ENCODE measurements at places on chromosomes 11 and 22. TPM values are rescaled to one million over a fixed set of nuclear protein-coding genes. Genes with fewer than 3 reads are reported as not detected.

- DNase-seq, result no peak
Observed at GRCh38 chr11:108933630-108934029, 268.8 kb downstream of the DDX10 start.

DNA sequence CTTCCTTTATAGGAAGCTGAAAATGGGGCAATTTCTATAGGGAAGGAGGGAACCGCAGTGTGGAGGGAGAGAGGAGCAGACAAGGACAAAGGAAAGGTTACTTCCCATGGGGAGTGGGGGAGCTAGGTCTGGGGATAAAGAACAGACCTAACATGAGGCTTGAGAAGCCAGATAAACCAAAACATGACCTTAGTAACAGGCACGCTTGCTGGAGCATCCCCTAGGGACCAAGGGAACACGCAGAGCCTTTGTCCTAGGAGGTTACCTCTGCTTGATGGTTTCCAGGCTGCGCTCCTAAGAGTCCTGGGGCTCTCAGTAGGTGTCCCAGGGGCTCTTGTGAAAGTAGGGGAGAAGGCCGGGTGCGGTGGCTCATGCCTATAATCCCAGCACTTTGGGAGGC is 271.4 kb upstream of the NCAM1 start:
- DNase-seq, result no peak

DNA sequence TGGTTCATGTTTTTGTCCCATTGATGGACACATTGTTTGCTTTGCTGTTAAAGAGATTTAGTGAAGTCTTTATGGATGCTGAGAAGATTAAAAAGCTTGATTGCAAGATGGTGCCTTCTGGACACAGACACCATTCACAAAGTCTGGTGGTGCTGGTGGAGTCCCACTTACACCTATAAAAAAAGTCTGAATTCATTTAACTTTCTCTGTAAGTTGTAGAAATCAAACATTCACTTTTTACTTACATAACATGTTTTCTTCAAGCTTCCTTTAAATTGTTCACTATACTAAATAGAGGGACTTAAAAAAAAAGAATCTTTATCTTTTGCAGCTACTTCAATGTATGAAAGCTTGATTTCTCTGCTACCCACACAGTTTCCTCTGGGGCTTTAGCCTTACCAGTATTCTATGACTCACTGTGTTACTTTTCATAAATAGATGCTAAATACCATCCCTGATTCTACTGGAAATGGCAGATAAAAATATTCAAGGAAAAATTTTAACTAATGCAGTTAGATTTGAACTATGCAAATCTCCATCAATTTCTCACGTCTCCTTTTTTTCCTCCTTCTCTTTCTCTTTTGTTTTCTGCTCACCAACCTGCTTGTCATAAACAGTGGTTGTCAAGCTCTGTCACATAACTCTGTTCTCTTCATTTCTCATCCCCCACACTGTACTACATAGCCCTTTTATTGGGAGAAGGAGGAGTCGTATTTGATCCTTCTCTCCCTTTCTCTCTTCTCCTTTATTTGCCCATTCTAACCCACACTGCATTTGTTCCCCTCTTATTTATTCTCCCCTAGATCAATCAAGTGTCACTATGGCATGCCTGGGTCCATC is 89.7 kb downstream of the FAM76B start:
- no peak for DNase-seq

DNA sequence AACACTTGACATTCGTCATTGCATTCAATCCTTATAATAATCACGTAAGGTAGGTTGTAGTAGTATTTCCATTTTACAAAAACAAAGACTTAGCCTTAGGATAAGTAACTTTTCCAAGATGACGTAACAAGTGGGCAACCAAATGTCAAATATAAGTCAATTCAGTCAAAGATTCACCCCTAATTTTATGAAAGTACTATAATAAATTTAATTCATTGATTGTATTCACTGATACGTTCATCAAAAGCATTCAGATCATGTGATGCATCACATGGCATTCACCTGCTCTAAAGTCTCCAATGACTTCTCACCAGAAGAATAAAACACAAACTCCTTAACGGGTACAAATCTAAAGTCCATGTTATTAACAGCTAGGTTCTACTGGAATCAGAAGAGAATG is 2.1 kb downstream of the KIF18A start:
- no peak for DNase-seq

The OR8A1 gene
- not detected for total RNA-seq

The ADAMTS15 gene
- 78.8 TPM for total RNA-seq

Measured in osteocyte (in vitro differentiated cells).